NCI-H774 (cell line): ENCODE measurements at places on chromosomes 1 and 21.

GRCh38 chr1:236397173-236397759, 3.2 kb downstream of the EDARADD start:
- no peak for DNase-seq

- DNase-seq, result no peak
These were observed 81.1 kb downstream of the PEX14 start for GRCh38 chr1:10555635-10556429.

GRCh38 chr1:29162025-29162424, 19.7 kb downstream of the SRSF4 start:
- DNase-seq, result no peak

DNA sequence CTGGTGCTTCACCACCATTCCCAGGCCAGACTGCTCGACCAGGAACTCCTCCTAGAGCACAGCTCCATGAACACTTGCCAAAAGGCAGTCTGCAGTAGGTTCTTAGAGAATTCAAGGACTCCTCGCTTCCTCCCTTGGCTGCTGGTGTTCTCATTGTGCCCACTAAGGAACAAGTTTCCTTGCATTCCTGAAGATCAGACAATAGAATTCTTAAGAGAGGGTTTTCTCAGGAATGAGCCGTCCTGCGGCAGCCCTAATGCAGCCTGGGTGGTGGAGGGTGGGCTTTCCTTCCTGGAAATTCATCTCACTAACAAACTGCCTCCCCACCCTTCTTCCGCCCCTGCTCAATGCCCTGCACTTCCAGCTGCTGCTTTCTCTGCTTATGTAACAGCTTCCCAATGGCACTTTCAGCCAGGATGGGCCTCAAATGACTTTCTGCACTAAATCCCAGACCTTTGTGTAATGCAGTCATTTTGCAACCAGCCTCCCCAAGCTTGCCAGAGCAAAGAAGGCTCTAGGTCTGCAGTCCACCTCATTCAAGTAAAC, 287.9 kb downstream of the PLPP3 start:
- DNase-seq, result no peak

- no peak for DNase-seq
These were observed 46.8 kb upstream of the EDEM3 start for GRCh38 chr1:184801503-184801902.

DNA sequence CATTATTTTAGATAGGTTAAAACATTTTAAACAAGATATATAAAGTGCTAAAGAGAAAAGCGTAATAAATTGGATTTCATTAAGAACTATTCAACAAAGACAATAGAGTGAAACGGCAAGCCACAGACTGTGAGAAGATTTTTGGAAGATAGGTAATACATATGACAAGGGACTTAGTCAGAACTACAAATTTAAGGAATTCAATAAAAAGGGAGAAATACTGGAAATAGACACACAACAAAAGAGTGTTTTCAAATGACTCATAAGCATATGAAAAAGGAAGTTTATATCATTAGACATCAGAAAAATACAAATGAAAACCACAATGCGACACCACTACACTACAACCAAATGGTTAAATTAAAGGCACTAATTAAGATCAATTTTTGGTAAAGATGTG, 90.5 kb downstream of the GDAP2 start:
- no peak for DNase-seq

GRCh38 chr1:111792249-111792648, 36.5 kb downstream of the DDX20 start:
- DNase-seq, result no peak

- DNase-seq, result no peak
These were observed 17.1 kb downstream of the TEX35 start for GRCh38 chr1:178530037-178530402.

GRCh38 chr1:230327892-230328284, 98.2 kb downstream of the PGBD5 start:
- no peak for DNase-seq

- no peak for DNase-seq
These were observed 21.5 kb downstream of the INAVA start for GRCh38 chr1:200916152-200916551.

DNA sequence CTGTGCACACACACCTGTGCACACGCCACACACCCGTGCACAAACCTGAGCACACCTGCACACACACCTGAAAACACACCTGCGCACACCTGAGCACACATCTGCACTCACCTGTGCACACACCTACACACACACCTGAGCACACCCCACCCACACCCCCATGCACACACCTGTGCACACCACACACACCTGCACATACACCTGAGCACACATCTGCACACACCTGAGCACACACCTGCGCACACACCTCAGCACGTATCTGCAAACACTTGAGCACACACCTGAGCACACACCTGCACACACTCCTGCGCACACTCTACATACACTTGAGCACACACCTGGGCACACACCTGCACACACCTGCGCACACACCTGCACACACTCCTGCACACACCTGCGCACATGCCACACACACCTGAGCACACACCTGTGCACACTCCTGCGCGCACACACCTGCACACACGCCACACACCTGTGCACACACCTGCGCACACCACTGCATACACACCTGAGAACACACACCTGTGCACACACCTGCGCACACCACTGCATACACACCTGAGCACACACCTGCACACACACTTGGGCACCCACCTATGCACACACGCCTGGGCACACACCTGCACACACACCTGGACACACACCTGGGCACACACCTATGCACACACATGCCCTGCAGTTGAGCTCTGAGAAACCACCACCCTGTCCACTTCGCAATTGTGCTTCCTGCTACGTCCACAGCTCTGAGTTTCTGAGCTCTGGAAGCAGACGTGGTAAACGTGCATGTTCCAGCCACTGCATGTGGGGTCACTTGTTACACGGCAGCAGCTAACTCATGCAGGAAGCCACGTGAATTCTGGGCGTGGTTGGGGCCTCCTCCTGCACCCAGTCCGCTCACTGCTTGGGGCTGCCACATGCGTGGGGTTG, 8.0 kb upstream of the C1orf159 start:
- DNase-seq, result no peak

- DNase-seq, result no peak
These were observed 3.5 kb upstream of the CELA2A start for GRCh38 chr1:15452866-15453571.

DNA sequence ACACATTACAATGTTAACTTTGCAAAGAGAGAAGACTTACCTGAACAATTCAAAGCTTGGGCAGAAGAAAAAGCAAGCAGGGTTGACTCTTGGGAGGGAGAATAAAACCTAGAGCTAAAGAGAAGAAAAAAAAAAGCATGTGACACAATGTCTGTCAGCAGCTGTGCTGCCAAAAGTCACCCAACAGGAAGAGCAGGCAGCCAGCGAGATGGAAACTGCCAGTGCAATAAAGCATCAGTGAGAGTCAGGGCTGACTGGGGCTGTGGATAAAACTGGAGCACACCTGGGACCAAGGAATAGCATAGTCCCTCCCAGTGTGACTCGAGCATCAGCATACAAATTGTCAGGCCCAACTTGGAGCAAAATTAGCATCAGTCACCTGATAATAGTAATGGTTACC, 65.0 kb upstream of the SLC22A15 start:
- no peak for DNase-seq
